Myocyte (in vitro differentiated cells): ENCODE measurements at places on chromosomes 16 and 17. TPM values are rescaled to one million over a fixed set of nuclear protein-coding genes. Genes with fewer than 3 reads are reported as not detected.
A peak's percentile ranks its signal among the peaks of the same experiment; 100 is the strongest.

Gene WNT3
- total RNA-seq = 0.86 and 1.9 TPM in 2 replicates

Gene RNF166
- 18.7 and 26.1 TPM in 2 replicates for total RNA-seq

Gene EVPLL
- not detected in 2 replicates for total RNA-seq

Gene SHISA6
- not detected in 2 replicates for total RNA-seq

GRCh38 chr16:85239239-85239638, 127.0 kb upstream of the CIBAR2 start:
- DNase-seq = no peak

GRCh38 chr16:12881740-12882139, 19.7 kb upstream of the SHISA9 start:
- peak; percentile 11 for DNase-seq

- no peak for DNase-seq
Observed at GRCh38 chr17:81335773-81336157, 40.7 kb upstream of the SLC38A10 start.

DNA sequence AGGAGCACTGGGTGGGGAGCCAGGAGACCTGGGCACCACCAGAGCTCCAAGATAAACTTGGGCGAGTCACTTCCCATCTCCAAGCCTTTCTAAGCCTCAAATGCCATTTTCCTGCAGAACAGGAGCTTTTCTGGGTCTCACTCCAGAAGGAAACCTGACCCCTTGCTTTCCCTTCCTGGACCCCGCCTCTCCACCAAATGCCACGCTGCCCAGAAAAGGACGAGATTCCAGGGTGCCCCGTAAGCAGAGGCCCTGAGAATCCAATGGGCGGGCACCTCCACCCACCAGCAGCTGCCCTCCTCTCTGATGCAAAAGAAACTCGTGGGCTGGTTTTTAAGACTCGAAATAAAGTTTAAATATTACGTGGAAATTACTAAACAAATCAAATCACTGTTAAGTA, 31.3 kb downstream of the ZNF423 start:
- DNase-seq = no peak

- no peak for DNase-seq
Observed at GRCh38 chr16:86387468-86388440, 122.6 kb upstream of the FOXF1 start.

- no peak for DNase-seq
Observed at GRCh38 chr17:50836826-50837225, 1.4 kb downstream of the WFIKKN2 start.

GRCh38 chr16:61379311-61379710, 656.9 kb downstream of the CDH8 start:
- DNase-seq = no peak

DNA sequence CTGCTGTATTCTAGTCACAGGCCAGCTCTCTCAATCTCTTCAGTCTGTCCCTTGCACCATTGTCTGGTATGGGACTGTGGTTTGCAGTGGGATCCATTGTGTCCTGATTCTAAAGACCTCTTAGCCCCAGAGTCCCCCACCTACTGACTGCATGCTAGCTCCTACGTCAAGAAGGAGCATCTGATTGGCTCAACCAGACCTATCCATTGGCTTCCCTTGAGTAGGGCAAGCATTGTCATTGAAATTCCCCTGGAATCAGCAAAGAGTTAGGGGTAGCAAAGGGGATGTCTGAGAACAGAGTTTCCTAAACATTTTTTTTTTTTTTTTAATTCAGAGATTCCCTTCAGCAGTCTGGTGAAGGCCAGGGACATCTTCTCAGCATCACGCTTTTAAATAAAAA, 175.3 kb upstream of the MPHOSPH6 start:
- no peak for DNase-seq

DNA sequence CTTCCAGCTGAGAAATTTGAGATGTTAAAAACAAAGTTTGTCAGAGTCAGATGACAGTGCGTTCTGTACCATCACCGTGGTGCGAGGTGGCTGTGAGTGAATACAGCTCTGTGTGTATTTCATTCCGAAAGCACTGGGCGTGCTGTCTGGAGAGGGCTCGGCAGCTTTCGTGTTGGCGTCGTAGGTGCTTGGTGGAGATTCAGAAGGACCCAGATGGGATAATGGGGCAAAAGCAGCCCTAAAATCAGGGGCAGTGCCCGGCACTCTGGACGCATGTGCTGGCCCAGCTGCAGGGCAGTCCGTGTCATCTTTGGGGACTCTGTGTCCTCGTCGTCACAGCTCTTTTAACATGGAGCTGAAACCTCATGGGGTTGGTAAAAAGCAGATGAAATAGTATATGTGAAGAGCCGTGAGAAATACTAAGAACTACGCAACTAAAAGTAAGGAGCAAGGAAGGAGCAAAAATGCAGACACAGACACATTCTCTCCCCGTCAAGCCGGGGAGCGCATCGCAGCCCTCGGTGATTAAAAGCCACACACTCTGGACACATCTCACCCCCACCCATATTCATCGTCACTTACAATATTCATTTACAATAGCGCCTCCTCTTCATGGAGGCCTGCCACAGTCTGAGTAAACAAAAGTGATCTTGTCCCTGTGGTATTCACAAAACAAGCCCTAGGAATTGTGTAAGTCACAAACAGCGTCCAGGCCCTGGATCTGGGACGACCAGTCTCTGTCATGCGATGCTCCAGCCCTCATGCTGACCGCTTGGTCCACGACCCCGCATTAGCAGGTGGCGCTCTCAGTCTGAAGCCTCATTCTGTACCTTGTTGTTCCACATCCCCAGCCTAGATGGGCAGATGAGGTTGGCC, 206.7 kb downstream of the RPTOR start:
- peak; percentile 58 for DNase-seq

- no peak for DNase-seq
Observed at GRCh38 chr16:51924744-51925143, 622.2 kb downstream of the TOX3 start.

DNA sequence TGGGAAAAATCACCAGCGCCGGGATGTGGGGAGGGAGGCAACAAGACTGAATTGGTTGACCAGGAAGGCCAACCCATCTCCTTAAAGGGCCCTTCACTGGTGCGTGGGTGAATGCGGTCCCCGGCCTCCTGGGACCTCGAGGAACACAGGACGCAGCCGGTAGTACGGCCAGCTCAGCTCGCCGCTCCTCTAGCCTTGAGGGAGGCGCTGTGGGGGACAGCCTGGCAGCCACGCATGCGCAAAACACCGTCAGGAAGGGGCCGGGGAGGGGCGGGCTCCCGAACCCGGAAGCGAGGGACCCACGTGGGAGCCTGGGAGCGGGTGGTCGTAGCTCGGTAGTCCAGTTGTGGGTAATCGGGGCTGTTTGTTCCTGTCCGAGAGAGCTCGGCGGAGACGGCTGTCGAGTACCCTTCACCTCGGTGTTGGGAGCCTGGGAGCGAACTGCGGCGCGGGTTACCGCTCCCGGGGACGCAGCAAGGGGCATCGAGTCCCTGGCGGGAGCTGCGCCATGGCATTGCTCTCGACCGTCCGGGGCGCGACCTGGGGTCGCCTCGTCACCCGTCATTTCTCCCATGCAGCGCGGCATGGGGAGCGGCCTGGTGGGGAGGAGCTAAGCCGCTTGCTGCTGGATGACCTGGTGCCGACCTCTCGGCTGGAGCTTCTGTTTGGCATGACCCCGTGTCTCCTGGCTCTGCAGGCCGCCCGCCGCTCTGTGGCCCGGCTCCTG, at the start of gene MRM1:
Gene MRM1, plus strand, starts transcription at position 281 of the 727 bp plus-strand sequence. Its CDS starts 228 bp downstream, at position 509.
- peak; percentile 95 for DNase-seq
